Stimulated activated CD4-positive, alpha-beta T cell treated with anti-CD3 and anti-CD28 coated beads, Interleukin-2, amount 100 ng/mL, for 48 hours (primary cell): ENCODE measurements at places on chromosomes 6 and 20.

GRCh38 chr6:156718647-156719394 lies 58.4 kb upstream of the ARID1B start:
- no peak for DNase-seq

DNA sequence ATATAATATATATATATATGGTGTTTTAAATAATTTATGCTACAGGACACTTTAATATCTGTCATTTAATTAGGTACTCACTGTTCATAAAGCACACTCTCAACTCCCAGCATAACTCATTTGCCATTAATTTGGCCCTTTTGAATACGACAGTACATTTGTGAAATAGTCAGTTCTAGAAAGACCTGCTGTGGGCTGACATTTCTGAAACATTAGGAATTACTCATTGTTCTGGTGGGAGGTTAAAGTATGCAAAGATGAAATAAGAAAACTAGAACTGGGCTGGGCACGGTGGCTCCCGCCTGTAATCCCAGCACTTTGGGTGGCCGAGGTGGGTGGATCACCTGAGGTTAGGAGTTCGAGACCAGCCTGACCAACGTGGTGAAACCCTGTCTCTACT lies 497.5 kb downstream of the UTRN start:
- no peak for DNase-seq

DNA sequence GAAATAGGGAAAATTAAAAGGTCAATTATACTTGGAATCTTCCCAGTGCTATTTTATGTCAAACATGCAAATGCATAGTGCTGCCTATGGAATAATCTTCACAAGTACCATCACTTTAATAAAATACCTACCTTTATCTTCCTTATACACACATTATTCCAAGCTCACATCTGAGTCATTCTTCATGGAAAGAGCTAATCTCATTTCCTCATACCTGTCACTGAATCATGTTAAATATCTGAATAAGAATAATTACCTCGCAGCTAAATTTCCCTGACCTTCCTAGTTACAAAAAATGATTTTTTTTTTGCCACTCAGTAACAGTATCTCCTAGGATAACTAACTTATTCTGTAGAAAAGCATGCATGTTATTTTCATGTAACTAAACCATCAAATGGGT lies 661.4 kb upstream of the HS3ST5 start:
- no peak for DNase-seq

- DNase-seq: no peak
Measured at GRCh38 chr6:24064106-24064505, 61.9 kb upstream of the NRSN1 start.

GRCh38 chr6:132764370-132764769 lies 6.7 kb upstream of the VNN2 start:
- no peak for DNase-seq

DNA sequence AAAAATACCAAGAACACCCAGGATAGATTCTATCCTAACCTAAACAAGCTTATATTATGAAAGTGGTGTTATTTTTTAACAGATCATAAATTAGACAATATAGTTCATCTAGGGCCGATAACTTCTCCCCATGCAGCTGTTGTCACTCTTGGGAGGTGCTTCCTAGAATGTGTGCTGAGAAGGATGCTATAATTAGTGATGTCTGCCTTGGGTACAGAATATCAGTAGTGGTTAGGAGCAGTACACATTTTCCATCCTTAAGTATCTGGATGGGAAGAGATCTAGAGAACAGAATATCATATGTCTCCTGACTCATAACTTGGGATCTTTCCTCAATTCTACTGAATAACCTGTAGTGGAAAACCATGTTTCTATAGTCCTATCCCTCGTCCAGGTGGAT lies 214.5 kb downstream of the BCKDHB start:
- DNase-seq: no peak

DNA sequence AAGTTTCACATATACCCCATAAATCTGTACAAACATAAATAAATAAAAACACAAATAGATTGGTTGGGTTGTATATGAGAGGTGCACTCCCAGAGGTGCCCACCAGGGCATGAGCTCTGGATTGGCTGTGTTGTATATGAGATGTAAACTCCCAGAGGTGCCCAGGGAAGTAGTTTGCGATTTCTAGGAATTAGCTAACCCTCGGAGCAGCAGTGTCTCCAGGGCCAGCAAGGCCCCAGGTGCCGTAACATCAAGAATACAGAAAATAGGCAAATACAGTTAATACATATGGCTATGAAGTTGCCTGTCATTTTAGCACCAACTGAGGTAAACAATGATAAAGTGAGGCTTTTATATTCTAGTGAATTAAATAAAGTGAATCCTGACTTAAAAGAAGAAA lies 5.4 kb upstream of the GINM1 start:
- no peak for DNase-seq

- DNase-seq: no peak
Measured at GRCh38 chr6:137471986-137472385, 22.2 kb downstream of the OLIG3 start.

DNA sequence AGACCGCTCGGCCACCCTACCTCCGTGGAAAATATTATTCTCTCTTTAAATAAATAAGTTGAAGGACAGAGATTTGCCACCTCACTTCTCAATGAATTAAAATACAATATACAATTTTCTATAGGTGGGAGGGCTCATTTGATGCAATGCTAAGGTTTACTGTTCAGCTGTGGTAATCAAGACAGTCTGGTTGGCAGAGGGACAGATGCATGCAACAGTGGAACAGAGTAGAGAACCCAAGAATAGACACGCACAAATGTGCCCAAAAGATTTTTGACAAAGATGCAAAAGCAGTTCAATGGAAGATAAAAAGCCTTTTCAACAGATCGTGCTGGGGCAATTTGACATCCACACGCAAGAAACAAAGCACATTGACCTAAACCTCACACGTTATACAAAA lies 145.2 kb downstream of the CEBPB start:
- no peak for DNase-seq

DNA sequence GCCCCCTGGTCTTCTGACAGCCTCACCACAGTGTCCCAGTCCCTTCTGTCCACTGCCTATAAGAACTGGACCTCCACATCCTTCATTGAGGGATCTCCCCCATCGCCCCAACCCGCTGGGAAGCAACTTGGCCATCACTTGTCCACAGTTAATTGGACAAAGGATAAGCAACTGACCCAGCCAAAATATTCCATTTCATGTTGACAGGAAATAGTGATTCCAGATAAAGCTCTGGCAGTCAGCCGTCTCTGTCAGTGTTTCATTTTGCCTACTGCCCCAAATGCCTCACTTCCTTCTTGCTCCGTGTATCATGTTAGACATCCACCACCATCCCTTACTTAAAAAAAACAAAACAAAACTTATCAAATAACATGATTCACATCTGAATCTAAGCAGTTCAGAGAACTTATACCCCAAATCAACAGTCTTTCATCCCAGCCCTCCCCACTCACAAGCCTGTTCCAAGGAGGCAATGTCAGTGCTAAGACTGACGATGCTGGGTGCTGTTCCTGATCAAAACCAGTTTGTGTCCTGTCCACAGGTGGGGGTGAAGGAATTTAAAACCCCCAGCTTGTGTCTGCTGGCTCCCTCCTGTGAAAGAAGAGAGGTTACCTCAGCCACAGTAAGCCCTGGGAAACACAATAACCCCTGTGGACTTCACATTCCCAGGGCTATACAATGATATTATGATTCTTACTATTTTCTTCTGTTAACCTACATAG lies 162.5 kb downstream of the WDR27 start:
- DNase-seq: no peak

DNA sequence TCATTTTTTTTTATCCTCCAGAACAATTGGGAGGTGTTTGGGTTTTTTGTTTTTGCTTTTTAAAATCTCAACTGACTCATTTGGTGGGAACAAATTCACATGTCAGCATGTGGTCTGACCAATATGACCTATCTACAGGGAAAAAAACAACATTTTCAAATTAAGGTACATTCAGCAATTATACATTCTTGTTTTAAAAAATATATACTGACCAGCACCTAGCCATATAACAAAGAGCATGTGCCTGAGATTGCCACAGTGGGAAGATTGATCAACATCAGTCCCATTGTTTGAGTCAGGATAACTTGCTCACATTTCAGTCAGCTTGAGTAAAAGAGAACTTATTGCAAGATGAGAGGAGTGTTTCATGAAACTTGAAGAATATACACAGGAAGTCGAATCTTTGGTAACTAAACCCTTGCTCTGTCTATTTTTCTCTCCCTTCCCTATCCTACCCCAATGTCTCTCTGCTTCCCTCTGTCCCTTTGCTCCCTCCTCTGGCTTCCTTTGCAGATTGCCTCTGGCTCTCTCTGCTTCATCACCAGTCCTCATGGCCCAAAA lies 163.2 kb upstream of the TAB2 start:
- no peak for DNase-seq

DNA sequence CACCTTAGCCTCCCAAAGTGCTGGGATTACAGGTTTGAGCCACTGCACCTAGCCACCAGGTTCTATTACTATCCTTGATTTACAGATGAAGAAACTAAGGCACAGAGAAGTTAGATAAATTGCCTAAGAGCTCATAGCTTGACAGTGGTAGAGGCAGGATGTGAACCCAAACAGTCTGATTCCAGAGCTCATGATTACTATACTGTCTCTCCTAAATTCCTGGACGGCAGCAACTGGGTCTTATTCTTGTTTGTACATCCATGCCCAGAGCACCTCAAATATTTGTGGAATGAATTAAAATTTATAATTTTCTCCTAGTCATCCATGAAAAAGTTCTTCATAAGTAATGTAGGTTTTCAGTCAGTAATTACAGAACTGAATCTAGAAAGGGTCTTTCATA lies 15.1 kb downstream of the PDSS2 start:
- no peak for DNase-seq

DNA sequence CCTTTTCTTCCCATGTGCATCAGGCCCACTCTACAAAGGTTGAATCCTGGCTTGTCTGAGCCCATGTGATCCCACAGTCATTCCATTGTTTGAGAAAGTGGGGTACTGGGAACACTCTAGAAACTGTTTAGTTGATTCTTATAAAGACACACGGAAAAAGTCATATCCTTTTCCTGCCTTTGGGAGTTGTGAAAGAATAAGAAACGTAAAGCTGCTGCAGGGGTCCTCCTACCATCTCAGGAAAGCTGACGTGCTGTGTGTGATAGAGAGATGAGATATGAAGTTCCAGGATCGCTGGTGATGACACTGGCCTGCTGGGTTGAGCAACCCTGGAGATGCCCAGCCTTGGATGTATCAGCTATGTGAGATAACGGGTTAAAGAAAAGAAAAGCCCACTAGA lies 21.3 kb upstream of the HLA-DRB5 start:
- DNase-seq: no peak

DNA sequence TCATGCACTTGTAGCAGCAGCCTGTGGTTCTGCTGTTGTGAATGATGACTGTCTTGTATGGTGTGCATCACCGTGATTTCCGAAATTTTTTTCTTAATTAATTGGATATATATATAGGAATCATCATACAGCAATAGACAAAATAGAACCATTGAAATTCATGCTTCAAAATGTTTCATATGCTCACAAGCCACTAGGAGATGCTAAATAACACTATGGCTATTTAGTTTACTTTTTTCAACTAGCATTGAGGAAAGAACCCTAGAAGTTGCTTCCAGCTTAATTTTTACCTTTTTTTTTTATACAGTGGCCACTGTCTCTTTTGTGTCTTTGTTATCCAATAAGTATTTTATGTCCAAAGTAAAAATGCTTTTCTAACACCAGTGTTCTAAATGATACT lies 485.4 kb downstream of the CDKAL1 start:
- DNase-seq: no peak

DNA sequence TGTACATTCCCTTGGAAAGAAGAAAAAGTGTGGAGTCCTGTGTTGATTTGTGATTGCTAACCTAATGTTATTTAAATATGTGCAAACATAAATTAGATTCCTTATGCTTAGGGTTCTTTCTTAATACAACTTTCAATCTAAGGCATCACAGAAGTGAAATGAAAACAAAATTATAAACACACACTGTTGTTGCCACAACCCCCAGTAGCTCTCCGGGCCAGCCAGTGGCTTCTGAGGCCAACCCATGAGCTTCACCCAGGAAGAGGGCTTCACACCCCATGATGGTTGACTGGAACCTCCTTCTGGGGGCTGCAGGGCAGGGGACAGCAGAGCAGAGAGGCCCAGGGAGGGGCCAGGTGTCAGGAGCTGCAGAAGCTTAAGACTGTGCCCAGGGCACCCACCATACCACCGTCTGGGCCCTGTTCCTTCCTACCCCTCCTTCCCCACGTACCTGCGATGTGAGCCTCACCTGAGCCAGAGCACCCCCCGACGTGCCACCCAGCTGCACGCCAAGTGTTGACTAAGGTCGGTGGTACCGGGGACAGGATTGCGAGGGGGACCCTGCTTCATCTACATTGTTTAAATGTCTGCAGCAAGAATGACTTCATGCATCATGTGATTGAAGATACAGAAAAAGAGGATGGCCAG lies 110.5 kb downstream of the FAM120B start:
- no peak for DNase-seq

GRCh38 chr6:90984066-90984465 lies 397.2 kb upstream of the MAP3K7 start:
- DNase-seq: no peak

- no peak for DNase-seq
Measured at GRCh38 chr6:39829331-39829730, 37.2 kb downstream of the DAAM2 start.

GRCh38 chr20:12207875-12208274 lies 290.2 kb downstream of the BTBD3 start:
- DNase-seq: peak; percentile 0

- DNase-seq: no peak
Measured at GRCh38 chr20:23659989-23660837, 22.5 kb upstream of the CST3 start.

DNA sequence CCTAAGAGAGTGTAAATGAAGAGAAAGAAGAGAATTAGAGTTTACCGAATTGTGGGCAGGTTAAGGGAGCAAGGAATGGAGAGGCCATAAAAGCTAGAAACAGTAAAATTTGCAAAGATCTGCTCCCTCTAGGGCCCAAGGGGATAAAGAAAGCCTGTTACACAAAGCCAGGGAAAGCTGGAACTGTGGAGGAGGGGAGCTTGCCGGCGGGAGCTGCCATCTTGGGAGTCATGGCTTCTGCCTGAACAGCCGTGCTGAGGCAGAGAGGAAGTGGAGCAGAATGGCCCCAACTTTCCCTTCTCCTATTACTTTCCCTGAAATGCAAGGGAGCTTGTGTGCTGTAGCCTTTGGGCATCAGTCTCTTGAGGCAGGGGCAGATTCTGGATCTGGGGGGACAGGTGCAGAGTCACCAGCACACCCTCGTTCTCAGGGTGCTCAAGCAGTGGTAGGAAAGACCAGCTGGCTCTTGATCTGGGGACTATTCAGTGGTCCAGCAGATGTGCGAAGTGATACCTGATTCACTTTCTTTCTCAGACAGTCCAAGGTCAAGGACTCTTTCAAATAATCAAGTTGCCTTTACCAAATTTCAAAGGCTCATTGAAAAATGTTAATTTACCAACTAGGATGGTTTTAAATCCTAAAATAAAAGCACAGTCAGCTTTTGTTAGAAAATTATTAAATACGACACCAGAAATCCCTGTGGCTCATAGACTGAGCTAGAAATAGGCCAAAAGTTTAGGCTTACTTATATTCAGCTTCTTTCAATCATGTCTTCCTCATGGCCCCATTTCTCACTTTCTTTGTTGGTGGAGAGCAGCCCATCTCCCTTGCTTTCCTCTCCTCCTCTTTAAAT lies 25.7 kb downstream of the LAMA4 start:
- DNase-seq: no peak
